Ascending aorta (tissue), 2 donors: ENCODE measurements at places on chromosomes 12 and 14. TPM values are rescaled to one million over a fixed set of nuclear protein-coding genes. Genes with fewer than 3 reads are reported as not detected.

DNA sequence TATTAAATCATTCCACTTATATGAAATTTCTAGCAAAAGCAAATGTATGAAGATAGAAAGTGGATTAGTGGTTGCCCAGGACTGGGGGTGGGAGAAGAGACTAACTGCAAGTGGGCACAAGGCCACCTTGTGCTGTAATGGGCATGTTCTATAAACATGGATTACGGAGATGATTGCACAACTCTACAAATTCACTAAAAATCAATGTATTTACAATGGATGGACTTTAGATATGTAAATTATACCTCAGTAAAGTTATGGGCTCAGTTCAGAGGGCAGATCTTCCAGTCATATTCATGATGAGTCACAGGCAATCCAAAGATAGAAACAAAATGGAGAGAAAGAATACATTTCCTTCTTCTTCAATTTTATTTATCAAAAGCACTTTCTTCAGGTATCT, 173.9 kb downstream of the NDUFA12 start:
- DNase-seq: no peak

DNA sequence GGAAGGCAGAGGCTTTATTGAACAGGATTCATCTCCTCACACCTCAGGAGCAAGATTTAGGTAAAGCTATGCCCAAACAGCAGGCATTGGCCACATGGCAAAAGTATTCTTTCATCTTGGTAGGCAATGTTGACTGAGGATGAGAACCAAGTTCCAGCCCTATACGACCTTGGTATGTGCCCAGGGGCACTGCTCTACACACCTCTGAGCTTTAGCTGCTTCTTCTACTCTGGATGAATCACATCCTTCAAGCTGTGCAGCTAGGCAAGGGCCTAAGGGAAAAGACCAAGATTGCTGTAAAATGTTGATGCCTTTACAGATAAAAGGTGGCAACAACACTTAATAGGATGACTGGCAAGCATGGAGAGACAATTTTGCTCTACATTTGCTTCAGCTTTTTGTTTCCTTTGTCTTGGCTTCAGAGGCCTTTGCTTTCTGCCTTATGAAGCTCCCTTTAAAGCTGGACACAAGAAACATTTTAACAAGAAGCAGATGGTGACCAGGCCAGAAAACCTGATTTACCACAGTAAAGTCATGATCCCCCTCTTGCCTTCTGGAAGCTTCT, 183.3 kb upstream of the KITLG start:
- no peak for DNase-seq

SOCS2 gene
- total RNA-seq: 95.8 TPM

CFAP251 gene
- total RNA-seq: 0.75 TPM

- DNase-seq: no peak
These were observed 658.7 kb upstream of the SEL1L start for GRCh38 chr14:82192387-82192786.

DNA sequence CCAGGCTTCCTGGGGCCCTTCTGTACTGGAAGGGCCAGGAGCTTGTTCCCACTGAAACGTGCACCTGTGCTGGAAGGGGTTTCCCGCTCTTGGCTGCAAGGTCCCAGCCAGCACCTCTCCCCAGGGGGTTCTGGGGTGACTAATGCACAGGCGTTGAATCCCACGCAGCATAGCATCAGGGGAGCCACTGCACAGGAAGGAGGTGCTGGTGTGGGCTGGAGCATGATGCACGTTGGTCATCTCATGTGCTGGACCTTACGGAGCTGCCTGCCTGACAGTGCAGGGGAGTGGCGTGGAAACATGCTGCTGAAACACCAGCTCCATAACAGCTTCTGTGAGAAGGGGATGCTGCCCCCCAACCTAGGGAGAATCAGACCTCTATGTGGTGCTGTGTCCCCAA, 623.0 kb downstream of the AACS start:
- no peak for DNase-seq

GRCh38 chr12:87853448-87854003, 175.7 kb downstream of the C12orf50 start:
- no peak for DNase-seq
